ENCODE measurements at places on chromosomes 11 and 22.
A peak's percentile ranks its signal among the peaks of the same experiment; 100 is the strongest.

GRCh38 chr22:24805790-24806662 lies at the start of gene SGSM1:
Gene SGSM1, plus strand, starts transcription at chr22:24806211. Its CDS starts 115 bp downstream, at chr22:24806326.
- DNase-seq = peak; percentile 25

DNA sequence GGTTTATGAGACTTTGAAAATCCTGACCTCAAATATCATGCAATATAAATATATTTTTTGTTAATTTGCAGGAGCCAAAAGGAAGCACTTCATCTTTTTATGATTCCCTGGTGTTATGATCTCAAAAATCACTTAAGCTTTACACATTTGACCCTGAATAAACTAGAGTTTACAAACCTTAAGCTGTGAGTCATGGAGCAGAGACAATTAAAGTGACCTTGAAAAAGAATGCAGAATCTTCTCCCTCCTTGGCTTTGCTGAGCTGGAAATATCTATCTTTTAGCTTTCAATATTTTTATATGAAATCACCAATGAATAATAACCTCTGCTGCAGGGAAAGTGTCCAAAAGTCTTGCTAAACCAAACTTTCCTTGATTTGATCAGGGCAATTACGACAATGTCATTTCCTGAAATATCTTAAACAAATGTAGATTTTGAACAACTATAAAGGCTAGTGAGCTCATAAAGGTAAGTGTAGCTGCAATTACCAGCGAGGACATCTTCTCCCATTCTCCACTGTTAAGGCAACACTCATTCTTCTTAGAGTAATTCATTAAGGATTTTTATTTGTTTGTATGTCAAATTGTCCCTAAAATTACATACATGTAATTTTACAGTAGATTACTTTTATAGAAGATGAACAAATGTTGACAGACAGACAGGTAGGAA lies 747.0 kb upstream of the LUZP2 start:
- no peak for DNase-seq

- DNase-seq = no peak
Observed at GRCh38 chr11:75762885-75763284, 5.7 kb upstream of the DGAT2 start.

DNA sequence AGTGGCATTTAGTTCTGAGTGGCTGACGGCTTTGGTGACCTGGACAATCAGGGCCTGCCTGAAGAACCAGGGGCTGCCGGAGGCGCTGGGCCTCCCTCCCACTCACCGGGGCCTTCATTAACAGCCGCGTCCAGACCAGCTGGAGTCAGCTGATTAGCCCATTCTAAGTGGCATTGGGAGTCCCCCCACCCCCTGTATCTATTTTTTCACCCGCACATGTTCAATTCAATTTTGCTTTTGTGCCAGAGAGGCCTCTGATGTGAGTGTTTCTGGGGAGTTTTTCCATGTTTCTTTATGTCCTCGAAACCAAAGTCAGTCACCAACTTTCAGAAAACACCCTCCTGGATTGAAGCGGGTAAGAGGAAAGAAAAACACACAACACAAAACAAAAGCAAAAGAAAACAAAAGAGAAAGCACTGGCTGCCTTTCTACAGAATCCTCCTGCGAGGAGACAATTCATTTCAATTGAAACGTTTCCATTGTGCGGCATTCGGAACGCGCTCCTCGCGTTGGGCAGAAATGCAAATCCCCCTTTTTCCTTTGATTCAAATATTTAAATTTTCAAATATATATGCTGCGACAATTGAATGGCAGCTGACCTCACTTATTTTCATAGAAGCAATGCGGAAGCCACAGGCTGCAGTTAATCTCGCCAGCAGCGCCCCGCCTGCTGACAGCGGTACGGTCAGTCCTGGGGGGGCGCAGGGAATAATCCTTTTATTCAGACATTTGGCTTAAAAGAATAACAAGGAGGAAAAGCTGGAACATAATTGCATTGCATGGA lies 17.7 kb downstream of the CDKN1C start:
- no peak for DNase-seq

DNA sequence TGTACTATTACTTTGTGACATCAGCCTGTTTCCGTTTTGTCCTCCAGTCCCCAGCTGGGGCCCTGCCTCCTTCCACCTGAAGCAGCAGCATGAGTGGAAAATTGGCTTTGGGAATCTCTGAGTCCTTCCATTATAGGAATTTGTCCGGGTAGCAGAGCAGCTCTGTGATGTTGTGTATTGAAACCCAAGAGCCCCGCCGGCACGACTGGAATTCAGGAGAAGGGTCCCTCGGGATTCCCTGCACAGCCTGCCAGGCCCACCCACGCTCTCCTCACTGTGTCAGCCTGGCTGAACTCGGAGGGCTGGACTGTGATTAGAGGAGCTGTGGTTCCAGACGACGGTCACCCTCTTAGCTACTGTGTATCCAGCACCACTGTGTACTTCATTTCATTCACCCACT lies 18.8 kb upstream of the TSPAN18 start:
- no peak for DNase-seq

GRCh38 chr22:47836957-47837356 lies 1074.5 kb downstream of the TBC1D22A start:
- no peak for DNase-seq

GRCh38 chr11:119537306-119538253 lies 114.6 kb upstream of the THY1 start:
- DNase-seq = no peak

DNA sequence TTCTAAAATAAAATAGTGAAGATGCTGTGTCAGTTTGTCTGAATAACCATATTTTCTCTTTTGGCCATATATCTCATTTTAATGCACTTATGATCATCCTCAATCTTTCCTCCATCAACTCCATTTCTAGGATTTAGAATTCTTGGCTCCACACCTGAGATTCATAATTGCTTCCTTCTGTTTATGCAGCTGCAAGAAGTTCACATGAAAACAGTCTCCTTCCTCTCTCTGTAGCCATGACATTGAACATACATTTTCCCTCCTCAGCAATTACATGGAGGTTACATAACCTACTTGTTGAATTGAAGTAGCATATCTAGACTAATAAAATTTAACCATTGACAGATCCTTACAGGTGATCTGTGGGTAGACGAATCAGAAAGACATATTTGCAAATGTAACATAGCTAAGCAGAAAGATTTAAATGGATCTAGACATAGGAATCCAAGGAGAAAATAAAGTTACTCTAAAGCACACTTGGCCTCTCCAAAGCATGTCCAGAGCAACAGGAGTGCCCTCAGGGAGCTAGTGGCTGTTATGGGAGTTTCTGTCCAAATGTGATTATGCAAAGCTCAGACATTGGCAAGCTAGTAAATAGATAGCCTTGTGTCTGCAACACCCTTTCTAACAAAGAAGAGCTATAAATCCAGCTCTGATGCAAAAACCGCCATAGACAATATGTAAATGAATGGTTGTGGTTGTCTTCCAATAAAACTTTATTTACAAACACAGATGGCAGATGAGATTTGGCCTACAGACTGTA lies 119.9 kb upstream of the MPPED2 start:
- DNase-seq = no peak

DNA sequence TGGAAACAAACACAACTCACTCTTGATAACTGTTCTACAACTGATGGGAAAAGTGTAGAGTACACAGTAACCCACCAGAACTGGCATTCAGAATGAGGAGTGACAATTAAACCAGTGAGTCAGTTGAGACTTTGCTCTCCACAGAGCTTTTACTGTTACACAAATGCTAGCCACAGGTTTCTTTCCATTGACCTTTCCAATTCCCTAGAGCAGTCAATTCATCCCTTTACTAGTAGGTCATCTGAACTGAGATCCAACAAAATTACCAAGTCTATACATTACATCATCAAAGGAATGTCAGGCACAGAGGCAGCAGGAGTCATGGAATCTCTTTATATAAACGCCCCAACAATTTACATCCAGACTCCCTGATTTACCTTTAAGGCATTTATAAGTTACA lies 65.9 kb downstream of the PHF21A start:
- DNase-seq = no peak

DNA sequence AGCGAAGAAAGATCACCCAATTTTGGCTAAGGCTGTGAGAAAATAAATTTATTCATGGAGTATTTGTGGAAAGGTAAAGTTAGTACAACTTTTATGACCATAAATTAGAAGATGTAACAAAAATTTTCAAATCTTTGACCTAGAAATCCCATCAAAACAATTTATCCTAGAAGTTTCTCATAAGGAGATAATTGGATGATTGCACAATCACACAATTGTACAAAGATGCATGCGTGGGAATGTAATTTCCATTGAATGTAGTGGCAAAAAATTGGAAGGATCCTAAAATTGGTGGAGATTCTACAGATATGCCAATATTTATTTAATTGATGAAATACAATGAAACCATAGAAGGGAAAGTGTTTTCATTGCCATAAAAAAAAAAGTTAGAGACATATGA lies 11.6 kb downstream of the SRPRA start:
- DNase-seq = no peak

DNA sequence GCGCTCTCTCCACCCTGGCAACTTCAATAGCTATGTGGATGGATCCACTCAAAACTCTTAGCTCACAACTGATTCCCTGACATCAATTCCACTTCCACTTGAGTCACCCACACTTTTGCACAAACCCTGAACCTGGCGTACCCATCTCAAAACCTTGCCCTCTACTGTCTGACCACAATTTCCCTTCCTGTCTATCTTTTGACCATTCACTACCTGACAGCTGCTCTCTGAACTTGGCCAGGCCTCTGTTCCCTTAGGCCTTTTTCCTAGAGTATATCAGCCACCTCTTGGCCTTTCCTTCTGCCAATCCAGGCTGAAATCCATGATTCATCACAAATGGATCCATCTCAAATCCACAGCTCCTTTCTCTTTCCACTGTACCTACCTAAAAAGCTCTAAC lies 106.0 kb downstream of the RPL27A start:
- no peak for DNase-seq

GRCh38 chr11:92920331-92920730 lies 49.1 kb upstream of the MTNR1B start:
- no peak for DNase-seq

DNA sequence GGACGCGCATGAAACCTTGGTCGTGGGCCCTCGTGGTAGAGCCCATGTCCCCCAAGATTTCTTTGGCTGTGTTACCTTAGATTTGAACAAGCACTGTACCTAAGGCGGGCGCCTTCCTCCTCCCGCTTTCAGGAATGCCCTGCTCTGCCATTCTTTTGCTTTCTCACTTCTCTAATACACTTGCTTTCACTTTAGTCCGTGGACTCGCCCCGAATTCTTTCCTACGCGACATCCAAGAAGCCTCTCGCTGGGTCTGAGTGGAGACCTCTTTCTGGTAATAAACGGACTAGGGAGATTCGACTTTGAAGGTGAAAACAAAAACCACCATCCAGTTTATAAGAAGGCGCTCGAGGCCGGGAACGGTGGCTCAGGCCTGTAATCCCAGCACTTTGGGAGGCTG lies 1.2 kb upstream of the NUP50 start:
- DNase-seq = no peak

GRCh38 chr11:68146704-68147474 lies 25.7 kb upstream of the CHKA start:
- DNase-seq = no peak

- no peak for DNase-seq
Observed at GRCh38 chr11:8768625-8769333, 86.2 kb downstream of the RPL27A start.

- DNase-seq = no peak
Observed at GRCh38 chr11:43941257-43941994, 1.0 kb upstream of the C11orf96 start.

DNA sequence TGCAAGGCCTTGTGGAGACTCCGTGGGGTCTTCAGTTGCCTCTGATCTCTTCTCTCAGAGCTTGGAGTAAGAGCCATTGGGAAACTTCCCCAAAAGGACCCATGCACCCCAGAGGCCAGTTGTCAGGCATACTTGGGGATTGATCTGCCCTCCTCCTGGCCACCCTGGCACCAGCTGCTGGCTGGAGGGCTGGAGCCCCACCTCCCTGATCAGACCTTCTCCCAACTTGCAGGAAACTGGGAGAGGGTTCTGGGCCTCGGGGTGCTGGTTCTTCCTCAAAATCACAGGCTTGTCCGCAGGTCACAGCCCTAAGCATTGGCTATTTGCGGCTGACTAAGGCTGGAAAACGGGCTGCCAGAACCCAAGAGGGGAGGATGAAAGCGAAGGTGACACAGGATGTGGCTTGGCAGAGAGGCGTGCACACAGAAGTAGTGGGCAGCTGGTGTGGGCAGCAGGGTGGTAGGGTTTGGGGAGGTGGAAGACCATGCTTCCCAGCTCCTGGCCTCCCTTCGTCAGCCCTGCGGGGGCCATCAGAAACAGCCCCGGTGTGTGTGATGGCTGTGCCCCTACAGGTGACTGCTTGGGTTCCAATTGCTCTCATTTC lies 1.3 kb upstream of the DGKZ start:
- no peak for DNase-seq

GRCh38 chr22:41876275-41876674 lies 38.6 kb downstream of the SHISA8 start:
- no peak for DNase-seq

DNA sequence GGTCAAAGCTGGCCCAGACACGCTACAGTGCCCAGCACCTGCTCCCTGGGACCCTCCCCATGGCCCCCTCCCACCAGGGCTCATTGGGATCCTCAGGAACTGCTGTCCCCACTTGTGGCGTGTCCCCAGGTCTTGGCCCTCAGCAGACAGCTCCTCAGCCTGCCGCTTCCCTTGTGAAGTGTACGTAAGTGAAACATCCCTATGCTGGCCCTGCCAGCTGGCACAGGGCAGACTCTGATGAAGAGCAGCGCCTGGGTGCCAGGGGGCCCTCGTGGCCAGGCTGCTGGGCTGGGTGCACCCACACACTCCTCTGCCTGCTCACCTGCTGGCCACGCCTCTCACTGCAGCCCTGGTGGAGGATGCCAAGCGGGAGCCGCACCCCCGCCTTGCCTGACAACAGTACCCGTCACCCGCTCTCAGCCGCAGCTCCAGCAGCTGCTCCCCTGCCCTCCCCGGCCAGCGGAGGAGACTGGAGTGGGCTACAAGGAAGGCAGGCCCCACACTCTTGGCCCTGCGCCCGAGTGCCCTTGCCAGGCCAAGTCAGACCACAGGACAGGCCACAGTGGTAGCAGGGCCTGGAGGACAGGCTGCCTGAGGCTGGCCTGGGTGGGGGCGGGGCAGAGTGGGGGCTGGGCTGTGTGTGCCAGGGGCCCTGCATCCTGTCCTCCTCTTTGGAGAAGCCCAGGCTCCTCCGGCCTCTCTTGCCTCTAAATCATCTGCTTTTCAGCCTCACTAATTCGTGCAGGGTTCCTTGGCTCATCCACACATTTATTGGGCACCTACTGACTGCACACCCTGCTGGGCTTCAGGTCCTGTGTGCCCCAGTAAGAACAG lies 39.5 kb downstream of the IGF2 start:
- DNase-seq = no peak

DNA sequence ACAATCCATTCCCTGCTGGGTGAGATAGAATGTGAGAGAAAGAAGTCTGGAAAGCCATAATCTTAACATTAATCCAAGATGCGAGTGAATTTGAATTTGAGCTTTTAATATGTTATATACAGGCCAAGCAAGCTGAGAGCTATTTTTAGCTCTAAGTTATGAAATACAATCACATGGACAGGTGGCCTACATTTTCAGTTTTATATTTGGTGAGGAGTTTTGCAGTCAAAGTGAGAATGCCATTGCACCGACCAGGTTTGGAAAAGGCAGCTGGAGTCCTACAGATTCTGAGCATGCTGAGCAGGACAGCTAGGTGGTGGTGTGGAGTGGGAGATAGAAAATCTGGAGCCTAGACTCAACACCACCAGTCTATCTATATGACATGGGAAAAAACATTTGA lies 12.0 kb downstream of the OR5B21 start:
- DNase-seq = no peak

- no peak for DNase-seq
Observed at GRCh38 chr11:123173040-123173855, 21.8 kb downstream of the CLMP start.

All from omental fat pad (tissue), 4 donors.